ENCODE measurements at places on chromosomes 4 and X.

- no peak for DNase-seq
These were observed 8.8 kb upstream of the FAM9C start for GRCh38 chrX:13053171-13053570.

GRCh38 chrX:11703855-11704254, 38.1 kb upstream of the ARHGAP6 start:
- DNase-seq: no peak

- no peak for DNase-seq
These were observed 7.6 kb downstream of the ANAPC10 start for GRCh38 chr4:145090380-145090779.

DNA sequence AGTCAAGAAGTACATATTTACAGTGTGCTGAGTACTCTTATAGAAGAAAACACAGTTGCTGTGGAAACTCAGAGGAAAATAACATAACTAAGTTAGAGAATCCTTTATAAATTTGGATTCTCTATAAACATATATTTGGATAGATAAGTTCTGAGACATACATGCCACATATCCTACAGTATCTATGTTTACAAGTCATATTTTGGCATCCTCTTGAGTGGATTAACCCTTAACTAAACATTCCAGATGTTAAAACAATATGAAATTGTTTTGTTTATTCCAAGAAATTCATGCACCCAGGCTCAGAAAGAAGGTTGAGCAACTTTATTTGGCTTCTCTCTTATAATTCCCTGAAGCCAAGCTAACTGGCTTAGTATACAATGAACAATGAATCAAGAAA, 267.2 kb downstream of the TEX13A start:
- no peak for DNase-seq

GRCh38 chr4:28357990-28358389, 1497.3 kb downstream of the STIM2 start:
- no peak for DNase-seq

DNA sequence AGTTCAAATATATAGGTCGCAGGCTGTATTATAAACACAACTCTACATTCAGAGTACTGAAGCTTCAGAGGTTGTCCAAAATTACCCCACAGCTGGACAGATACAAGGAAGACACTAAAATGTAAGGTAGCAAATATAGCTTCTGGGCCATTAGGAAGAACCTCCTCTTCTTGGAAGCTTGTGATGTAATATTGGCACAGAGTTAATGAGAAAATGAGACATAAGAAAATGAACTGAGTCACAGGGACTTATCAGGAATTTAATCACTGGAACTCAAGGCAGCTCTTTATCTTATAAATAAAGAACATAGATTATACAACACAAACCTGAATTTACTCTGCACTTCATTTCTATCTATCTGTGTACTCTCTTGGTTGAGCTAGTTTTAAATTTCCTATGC, 344.7 kb downstream of the PCDH10 start:
- DNase-seq: no peak

Measured in T-helper 17 cell (primary cell).